ENCODE measurements at places on chromosomes 11 and 22. TPM values are rescaled to one million over a fixed set of nuclear protein-coding genes. Genes with fewer than 3 reads are reported as not detected.

Gene CDKN1C
- total RNA-seq = 0.69 TPM

Gene MS4A2
- not detected for total RNA-seq

Gene C22orf31
- total RNA-seq = not detected

Gene CHST1
- 0.24 TPM for total RNA-seq
